ENCODE measurements at places on chromosomes 6 and 20. TPM values are rescaled to one million over a fixed set of nuclear protein-coding genes. Genes with fewer than 3 reads are reported as not detected.

KCNS1 gene
- not detected for polyA plus RNA-seq

ADAM33 gene
- polyA plus RNA-seq = not detected

TP53TG5 gene
- not detected for polyA plus RNA-seq

PKIB gene
- 26.2 TPM for polyA plus RNA-seq

HCK gene
- polyA plus RNA-seq = not detected

TREML2 gene
- polyA plus RNA-seq = not detected

GMPR gene
- polyA plus RNA-seq = 1.6 TPM

DEFB132 gene
- not detected for polyA plus RNA-seq

CRISP3 gene
- not detected for polyA plus RNA-seq

EPB41L1 gene
- 38.2 TPM for polyA plus RNA-seq
